ENCODE measurements at places on chromosomes 11 and 22.

GRCh38 chr11:102187416-102188151, 77.3 kb downstream of the YAP1 start:
- no peak for DNase-seq

DNA sequence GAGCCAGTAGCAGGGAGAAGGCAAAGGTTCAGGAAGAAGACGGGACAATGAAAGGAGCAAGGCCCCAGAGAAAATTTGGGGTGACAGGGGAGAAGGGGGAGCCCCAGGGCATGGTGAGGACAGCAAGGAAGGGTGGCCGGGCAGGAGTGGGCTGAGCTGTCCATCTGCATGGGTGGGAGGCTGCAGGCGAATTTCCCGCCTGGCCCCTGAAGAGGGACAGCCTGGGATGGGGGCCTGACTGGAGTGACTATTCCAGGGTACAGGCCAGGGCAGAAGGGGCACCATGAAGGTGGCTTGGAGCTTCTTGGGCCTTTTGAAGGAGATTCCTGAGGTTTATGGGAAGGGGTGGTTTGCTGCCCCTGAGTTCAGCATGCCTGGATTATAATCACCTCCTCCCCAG, 56.2 kb downstream of the WNT11 start:
- no peak for DNase-seq

- no peak for DNase-seq
Observed at GRCh38 chr11:79768343-79768742, 327.5 kb upstream of the TENM4 start.

DNA sequence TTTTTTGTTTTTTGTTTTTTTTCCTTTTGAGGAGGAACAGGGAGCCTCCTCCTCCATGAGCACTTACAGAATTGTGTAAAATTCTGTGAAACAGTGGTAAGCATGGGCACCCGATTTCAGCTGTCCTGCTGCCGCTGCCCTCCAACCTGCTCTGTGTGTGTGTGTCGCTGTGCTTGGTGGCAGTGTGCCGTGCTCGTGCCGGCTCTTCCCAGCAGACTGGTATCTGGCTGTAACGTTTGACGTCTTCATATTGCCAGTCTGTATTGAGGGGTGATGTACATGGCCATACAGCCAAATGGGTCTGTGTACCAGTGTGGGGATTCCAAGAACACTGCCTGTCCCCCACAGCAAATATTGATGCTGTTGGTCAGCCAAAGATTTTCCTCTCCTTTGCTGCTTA, 97.1 kb downstream of the CWC15 start:
- DNase-seq: no peak

DNA sequence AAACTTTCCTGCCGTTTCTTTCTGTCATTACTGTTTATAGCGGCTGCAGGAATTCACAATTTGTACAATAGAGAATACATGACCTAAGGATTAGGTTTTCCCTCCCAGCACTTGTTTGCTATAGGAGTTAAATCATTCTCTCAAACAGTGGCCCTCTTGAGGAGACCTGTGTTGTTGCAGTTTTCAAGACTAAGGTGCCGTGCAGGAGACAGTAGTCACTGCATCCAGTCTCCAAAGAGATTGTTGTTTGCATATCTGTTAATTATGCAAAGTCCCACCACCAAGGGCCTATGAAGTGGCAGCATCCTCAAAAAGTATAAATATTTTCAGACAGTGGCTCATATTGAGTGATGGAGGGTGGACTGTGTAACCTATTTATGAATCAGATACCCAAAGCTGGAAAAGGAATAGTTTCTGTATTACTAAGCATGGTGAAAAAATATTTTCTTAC, 2.3 kb downstream of the PRSS23 start:
- no peak for DNase-seq

- DNase-seq: peak; percentile 18
Observed at GRCh38 chr11:85628771-85629341, 463 bp downstream of the TMEM126B start.

DNA sequence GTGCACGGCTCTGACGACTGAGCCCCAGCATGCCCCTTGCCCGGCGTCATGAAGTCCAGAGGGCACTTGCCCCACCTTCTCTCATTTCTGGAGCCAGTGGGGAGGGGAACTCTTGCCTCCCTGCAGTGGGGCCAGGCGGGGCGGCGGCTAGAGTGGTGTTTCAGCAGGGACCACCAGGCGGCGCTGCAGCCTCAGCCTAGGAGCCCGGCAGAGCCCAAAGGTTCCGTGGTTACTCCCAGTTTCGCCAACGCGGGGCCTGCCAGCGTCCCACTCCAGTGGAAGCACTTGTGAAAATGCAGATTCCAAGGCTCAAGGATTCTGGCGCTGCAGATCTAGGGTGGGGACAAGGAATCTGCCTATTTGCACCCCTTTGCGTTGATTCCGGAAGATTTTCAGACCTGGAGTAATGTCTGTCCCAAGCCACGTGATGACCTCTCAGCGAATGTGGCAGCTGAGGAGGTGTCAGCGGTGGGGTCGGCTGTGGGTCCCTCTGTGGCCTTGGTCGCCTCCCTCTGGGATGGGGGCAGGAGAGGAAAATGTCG, 55.7 kb downstream of the CD82 start:
- DNase-seq: peak; percentile 62

DNA sequence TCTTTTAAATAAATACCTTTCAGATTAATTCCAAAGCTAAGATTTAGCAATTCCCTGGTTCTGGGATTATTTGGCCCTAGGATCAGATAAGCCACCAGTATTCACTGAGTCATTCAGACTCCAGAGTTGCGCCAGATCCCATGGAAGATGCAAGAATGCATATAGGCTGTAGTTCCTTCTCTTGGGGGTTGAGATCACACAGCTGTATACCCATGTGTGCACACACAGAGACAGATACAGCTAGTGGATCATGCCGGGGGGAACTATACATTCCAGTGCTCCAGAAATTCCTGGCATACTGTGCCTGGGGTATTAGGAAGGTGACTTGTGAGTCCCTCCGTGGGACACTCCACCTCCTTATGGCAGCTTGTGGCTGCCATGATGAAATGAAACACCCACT, 75.4 kb downstream of the ZBTB16 start:
- no peak for DNase-seq

DNA sequence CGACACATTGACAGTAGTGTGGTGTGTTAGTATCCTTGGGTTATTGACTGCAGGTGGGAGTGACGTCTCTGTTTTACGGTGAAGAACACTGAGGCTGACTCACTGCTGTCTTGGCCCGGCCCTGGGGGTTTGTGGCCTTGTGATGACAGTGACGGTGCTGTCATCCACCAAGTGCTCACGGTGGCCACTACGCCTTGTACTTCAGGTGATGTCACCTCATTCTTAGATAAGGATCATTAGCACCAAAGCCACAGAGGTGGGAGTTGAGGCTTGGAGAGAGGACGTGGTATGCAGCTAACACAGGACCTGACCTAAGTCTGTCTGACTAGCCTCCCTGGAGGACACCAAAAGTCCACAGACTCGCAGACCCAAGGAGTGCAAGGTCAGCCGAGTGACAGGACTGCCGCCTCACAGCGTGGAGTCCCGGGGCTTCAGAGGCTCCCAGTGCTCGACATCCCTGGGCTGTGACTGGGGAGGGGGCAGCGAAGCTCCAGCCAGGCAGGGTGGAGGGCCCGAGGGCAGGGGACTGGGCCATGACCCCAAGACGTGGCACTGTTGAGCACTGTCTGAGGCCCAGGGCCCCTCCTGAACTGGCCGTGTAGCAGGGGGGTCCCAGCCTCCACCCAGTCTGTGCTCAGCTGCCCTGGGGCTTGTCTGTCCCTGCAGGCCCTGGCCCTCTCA, 56.5 kb downstream of the NAT10 start:
- DNase-seq: peak; percentile 18

- DNase-seq: no peak
Observed at GRCh38 chr11:81647374-81647773, 1086.3 kb downstream of the FAM181B start.

DNA sequence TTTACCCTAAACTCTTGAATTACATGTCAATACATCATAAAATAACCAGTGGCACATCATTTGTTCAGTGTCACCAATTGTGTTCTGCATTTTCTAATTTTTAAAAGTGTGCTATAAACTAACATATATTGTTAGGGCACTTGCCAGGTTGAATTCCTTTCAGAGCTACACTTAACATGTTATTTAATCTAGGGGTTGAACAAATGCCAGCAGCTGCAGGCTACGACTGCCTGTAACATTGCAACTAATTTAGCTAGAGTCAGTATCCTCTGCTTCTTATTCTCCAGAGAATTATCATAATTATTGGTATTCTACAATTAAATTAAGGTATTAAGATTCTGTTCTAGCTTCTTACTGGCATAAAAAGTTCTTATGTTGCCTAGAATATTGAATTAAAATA, 46.4 kb upstream of the ARHGAP42 start:
- no peak for DNase-seq

DNA sequence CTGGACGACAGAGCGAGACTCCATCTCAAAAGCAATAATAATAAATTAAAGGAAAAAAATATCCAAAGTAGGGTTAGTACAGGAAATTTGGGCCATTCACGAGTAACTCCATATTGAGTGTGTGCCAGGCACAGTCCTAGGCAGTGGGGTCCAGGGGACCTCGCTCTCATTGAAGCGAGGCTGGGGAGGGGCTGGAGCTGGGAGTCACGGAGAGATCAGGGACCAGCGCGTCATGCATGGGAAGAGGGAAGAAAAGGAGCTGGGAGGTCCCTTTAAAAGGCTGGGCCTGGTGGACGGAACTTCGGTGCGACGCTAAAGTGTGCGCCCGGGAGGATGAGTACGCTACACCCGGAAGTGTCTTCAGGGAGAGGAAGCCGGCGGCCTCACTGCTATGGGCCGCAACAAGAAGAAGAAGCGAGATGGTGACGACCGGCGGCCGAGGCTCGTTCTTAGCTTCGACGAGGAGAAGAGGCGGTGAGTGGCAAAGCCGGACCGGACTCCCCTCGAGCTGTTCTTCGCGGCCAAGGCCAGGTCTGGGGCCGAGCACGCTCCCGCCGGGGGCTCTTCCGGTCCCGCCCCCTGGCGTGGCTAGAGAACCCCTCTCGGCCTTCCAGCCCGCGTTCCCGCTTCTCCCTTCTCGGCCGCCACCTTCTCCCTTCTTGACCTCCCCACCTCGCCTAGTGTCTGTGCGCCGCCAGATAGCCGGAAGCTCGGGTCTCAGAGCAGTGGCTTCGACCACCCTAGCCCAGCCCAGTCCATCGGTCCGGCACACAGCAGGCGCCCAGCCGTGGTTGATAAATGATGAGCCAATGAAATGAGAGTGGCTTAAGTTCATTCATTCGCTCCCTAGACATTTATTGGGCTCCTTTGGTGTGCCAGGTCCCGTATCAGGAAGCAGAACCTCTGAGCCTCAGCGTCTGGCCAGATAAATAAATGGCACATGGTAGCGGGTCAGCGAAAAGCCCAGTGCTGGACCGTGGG, at the start of gene NOL12:
NOL12 (plus strand) TSS at position 342 of the 981 bp plus-strand sequence; CDS start at position 392, 50 bp downstream.
- peak; percentile 76 for DNase-seq

GRCh38 chr22:37088108-37088605, 21.4 kb downstream of the TMPRSS6 start:
- no peak for DNase-seq

DNA sequence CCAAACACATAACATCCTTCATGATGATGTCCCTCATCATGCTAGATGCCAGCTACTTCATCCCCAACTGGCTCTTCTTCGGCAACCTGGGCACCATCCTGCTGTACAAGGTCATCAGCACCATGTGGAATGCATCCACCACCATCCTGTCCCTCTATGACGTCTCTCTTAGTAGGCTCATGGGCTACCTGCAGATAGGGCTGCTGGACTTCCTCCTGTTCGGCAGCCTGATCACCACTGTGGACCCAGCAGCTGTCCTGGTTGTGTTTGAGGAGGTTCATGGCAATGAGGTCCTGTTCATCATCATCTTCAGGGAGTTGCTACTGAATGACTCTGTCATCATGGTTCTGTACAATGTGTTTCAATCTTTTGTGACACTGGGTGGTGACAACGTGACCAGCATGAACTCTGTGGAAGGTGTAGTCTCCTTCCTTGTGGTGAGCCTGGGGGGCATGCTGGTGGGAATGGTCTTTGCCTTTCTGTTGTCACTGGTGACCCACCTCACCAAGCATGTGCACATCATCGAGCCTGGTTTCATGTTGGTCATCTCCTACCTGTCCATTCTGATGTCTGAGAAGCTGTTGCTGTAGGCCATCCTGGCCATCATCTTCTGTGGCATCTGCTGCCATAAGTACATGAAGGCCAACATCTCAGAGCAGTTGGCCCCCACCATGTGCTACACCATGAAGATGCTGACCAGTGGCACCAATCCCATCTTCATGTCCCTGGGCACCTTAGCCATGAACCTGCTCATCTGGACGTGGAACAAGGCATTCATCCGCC, 120.7 kb upstream of the SERPIND1 start:
- DNase-seq: no peak

DNA sequence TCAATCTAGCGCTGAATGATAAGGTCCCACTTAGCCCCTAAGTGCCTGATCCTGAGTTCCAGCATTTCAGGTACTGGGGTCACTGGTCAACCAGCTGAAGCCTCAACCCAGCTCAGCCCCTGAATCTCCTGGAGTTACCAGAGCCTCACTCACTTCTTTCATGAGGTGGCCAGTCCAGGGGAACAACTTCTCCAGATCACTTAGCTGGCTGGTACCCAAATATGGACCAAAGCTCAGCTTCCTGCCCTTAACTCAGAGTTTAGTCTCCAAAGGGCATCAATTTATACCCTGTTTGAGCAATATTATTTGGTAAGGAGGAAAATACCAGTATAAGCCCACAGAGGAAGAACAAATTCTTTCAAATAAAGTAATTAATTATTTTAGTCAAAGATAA, 105.6 kb downstream of the SLC1A2 start:
- no peak for DNase-seq

DNA sequence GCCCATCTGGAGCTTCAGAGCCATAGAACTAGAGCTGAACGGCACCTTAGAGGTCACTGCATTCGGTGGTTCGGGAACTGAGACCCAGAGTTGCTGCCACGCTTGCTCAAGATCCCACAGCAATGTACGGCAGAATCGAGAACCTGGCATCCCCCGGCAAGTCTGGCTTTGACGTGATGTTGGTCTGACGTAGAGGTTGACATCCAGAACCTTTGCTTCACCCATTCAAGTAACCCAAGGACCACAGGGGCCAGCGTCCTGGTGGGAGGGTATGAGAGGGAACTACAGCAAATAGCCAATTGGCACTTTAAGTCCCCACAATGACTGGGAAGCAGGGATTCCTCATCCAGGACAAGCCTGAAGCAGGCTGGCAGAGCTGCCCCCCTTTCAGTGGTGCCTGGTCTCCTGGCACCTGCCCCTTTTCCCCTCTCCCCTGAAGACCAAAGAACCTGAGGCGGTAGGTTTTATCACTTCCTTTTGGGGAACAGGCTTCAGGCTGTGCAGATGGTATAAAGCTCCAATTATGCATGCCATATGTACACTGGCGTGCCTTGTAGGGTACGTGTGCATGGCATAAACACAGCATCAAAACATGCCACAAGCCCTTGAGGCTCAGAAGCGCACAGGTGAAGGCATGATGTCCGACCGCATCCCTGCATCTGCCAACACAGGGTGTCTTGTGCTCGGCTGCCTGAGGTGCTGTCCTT, 15.3 kb upstream of the TEF start:
- DNase-seq: no peak

DNA sequence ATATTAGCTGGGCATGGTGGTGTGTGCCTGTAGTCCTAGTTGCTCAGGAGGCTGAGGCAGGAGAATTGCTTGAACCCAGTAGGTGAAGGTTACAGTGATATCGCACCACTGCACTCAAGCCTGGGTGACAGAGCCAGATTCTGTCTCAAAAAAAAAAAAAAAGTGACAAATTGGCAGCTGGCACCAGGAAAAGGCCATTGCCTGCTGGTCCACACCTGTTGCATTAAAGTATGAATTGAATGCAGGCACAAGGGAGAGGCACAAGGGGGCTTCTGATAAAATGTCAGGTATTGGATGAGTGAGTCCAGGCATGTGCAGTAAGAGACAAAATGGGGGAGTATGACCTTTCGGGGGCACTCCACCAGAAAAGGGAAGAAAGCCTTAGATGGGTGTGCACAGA, 28.2 kb downstream of the ZNF70 start:
- DNase-seq: no peak

Measured in stimulated activated CD4-positive, alpha-beta T cell treated with anti-CD3 and anti-CD28 coated beads, Interleukin-4, amount 100 ng/mL, for 1 hour (primary cell).